ENCODE measurements at places on chromosomes 2 and 18.

DNA sequence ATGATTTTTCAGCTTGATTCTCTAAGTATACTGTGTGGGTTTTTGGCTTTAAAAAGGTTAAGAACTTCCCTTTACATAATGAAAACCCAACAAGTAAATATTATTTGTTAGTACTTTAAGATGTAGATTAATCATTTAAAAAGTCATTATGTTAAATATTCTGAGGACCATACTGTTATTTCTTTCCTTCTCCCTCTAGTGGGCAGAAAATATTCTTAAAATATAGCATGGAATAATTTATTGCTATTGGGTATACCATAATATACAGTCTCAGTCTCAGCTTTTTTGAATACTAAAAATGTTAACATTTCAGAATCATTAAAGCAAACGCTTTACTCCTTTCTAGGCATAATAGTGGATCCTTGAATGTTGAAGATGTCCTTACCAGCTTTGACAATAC is 28.1 kb downstream of the CAMKMT start:
- DNase-seq = no peak

DNA sequence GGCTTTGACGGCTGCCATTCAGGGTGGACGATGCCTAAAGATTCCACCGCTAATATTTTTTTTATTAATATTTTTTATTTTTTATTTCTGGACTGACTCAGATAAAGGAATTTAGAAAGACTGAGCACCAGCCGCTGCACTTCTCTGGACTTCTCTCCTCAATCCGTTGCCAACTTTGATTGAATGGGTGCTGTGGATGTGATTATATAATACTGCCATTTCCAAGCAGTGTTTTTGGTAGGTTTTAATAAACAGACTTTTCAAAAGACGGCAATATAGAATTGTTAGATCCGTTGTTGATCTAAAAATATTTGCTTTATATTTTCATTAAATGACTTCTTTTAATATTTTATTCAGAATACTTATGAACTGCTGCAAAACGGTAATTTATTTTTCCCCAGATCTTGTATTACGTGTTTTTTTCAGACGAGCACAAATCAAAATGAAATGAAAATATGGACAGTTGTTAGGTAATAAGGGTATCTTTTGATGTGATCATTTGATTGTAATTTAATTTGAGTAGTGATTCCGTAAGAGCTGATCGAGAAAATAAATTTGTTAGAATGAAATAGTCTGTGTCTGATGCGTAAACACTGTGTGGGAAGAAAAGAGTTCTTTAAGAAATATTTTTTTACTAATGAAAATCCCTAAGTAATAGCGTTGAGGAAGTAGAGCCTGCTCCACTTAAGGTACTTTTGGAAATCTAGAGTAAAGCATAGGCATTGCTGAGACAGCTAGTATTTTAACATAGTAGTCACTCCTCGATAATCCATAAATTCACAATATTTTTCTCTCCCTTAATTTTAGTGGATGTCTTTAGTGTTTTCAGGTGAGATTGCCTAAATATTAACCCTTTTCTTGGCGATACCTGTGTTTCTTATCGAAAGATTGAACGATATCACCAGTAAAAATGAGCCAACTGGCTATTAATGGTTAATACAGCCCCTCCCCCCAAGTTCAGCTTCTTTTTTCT is 4.4 kb downstream of the POU3F3 start:
- DNase-seq = peak; percentile 25

GRCh38 chr2:95359501-95359930 is 43.0 kb upstream of the FAHD2A start:
- DNase-seq = no peak

DNA sequence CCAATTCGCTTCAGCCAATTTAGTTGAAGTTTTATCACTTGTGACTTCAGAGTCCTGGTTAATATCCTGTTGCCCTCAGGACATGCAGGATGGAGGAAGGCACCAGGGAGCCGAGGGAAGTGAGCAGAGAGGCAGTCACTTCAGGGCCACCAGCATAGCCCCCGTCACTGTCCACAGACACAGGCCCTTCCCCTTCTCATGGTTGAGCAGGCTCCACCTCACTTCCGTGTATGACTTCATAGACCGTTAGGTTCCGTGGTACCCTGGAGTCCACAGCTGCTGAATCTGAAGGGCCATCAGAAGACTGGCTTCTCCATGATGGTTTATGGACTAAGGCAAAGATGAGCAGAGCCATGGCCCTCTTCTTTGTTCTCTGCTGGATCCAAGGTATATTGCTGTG is at the start of gene C2orf92:
Gene C2orf92 (plus strand): TSS at position 266 of the 400 bp plus-strand sequence. CDS start 76 bp downstream, at position 342.
- DNase-seq = no peak

- DNase-seq = no peak
Measured at GRCh38 chr2:234033174-234033573, 17.3 kb upstream of the SPP2 start.

- DNase-seq = no peak
Measured at GRCh38 chr2:53827398-53828175, 32.2 kb downstream of the GPR75 start.

- peak; percentile 8 for DNase-seq
Measured at GRCh38 chr18:32049393-32050171, 31.0 kb downstream of the RNF125 start.

- DNase-seq = no peak
Measured at GRCh38 chr2:203733684-203734083, 27.2 kb downstream of the CD28 start.

GRCh38 chr2:185188656-185189055 is 549.9 kb upstream of the FSIP2 start:
- DNase-seq = no peak

DNA sequence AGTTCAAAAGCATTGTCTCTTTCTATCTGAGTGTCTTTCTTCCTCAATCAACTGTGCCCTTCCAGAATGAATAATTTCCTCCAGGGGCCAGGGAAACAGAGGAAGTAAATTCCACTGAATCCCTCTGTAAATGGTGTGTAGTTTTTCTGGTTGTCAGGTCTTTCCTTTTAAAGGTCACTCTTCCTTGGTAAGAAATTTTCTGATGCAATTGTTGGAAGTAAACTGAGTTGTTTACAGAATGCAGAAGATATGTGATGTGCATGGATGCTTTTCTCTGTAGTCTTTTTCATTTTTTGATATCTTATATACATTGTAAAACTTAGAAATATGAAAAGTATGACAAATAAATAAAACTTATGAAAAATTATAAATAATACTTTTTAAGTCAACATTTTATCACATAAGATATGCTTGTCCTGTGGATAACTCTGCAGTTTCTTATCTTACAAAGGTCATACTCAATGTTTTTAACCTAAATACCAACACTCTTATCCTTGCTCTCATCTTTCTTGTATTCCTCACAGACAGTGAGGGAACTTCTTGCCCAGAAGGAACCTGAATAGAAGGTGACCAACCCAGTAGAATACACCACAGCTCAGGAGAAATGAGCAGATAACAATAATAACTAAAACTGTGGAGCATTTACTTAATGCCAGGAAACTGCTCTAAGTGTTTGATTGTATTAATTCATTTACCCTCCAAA is 234.5 kb downstream of the METTL4 start:
- no peak for DNase-seq

- no peak for DNase-seq
Measured at GRCh38 chr18:29969876-29970275, 1072.7 kb downstream of the DSC3 start.

DNA sequence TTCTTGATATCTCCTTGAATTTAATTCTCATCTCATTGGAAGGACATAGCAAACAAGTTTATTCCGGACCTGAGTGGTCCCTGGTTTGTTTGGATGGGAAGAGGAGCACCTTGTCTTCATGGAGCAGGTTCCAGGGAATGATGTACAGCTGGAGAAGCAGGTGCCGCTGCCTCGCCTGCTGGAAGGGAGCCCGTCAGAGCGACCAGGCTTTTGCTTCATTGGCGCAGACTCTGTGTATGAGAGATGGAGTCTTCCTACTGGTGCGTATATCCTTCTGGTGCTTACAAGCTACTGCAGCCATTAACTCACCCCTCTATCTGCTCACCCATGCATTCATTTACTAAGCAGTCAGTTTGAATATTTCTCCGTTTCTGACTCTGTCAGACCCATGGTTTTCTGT is 11.6 kb upstream of the ALLC start:
- no peak for DNase-seq

DNA sequence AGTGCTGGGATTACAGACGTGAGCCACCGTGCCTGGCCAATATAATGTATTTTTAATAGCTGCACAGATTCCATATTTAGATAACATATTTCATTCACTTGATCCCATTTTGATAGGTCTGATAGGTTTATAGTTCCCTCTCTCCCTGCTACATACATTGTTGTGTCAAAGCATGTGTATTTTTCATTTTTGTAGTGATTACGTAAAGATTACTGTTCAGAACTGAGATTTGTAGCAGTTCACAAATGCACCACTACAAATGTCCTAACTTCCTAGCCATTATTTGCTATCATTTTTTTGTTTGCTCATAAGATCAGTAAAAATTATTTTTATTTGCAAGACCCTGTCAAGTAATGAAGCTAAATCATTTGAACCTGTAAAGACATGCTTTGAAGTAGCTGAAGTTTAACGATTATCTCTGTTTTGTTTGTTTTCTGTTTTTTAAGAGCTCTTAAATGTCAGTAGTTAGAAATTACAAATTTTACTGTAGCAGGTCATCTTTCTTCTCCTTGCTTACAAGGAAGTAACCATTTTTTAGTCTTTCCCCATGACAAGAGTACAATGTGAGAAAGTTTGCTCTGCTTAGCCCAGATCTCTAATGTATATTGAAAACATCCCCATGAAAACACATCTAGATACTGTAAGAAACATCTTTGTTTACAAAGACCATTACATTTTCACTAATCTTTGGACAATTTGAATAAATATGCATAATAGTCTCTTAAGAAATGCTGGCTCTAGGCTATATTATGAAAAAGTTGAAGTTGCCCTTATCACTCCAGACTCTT is 54.1 kb downstream of the EML4 start:
- no peak for DNase-seq

GRCh38 chr2:145807968-145808367 is 1288.0 kb upstream of the ZEB2 start:
- peak; percentile 4 for DNase-seq

DNA sequence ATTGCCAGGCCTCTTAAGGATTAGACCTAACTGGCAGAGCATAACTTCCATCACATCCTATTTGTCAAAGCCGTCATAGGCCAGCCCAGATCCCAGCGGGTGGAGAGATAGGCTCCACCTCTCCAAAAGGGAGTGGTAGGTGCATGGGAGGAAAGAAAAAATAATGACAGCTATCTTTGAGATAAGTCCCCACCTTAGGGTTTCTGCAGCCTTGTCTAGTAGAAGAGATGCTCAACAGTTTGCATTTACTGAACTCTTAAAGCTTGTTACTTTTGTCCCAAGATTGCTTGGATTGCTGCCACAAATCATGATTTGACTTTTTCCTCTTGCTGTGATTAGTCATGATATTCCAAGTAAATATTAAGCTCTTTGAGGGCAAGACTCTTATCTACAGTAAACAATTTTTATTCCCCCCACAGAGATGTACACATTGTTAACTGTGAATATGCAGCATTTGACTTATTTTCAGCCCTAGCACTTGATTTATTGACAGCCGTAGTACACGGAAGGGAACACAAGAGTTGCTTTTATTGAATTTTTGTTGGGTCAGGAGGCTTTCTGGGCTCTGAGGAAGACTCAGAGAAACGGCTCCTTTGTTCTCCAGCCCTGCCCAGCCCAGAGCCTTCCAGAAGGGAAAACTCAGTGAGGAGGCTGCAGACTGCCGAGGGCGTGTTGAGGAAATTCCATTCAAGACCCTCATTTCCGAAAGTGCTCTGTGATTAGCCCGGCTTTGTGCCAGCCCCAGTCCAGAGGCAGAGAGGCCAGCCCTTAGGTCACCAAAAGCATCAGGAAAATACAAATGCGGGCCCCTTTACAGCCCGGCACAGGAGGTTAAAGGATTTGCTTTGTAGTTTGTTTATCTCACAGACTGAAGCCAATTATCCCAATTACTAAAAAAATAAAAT is 75.5 kb upstream of the ZNF532 start:
- peak; percentile 71 for DNase-seq

GRCh38 chr2:71776227-71776626 is 322.9 kb downstream of the DYSF start:
- no peak for DNase-seq

DNA sequence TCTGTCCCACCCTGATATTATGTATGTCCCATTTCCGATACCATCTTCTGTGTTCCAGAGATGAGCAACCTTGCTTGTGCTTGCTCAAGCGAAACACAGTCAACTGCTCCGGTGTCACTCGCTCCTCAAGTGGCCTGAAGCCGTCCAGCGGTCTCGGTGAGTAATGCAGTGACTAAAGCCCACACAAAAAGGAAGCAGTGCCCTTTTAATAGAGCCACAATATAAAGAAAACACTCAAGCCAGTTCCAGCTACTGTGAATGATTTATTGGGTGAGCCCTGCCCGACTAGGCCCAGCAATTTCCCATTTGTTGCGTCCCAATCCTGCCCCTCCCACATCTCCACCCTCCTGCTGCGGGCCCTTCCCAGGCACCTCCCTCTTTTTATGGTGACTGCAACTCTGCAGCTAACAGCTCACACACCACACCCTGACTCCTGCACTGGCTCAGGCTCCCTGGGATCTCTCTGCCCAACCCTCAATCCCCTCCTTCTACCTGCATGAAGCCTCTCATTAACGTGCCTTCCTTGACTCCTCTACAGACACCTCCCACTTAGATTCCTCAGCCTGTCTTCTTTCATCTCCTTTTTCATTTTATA is 44.2 kb upstream of the DSC1 start:
- DNase-seq = peak; percentile 87

GRCh38 chr2:121147766-121148165 is 137.2 kb downstream of the TFCP2L1 start:
- peak; percentile 24 for DNase-seq

- no peak for DNase-seq
Measured at GRCh38 chr18:22320771-22321170, 96.9 kb downstream of the CTAGE1 start.

GRCh38 chr2:108918156-108918874 is 70.7 kb downstream of the EDAR start:
- DNase-seq = no peak

- peak; percentile 98 for DNase-seq
Measured at GRCh38 chr2:173965372-173966025, at the start of gene SP3. Gene SP3 (minus strand): TSS chr2:173965373. CDS start chr2:173965171, 202 bp downstream.

- DNase-seq = no peak
Measured at GRCh38 chr18:66103550-66103949, 352.7 kb downstream of the CDH7 start.

GRCh38 chr2:171281110-171281509 is 120.4 kb upstream of the TLK1 start:
- DNase-seq = no peak

All from Daoy (cell line).